ENCODE measurements at places on chromosomes 11 and 22. TPM values are rescaled to one million over a fixed set of nuclear protein-coding genes. Genes with fewer than 3 reads are reported as not detected.

GRCh38 chr11:93895106-93895862 is 44.9 kb upstream of the VSTM5 start:
- no peak for DNase-seq

DNA sequence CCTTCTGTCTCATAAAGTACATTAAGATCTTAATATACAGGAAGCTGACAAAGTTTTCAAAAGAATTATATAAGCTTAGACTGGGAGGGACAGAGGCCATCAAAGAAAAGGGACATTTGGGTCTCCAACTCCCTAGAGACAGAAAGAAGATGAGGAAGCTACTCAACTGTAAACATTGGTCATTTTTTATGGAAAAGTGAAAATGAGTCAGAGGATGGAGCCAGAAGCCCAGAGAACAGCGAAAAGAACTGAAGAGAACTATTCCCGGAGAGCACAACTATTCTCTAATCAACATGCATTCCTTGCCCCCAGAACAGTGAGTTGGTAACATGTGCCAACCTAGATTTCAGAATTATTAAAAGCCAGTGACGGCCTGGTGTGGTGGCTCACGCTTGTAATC is 779.3 kb downstream of the DLG2 start:
- DNase-seq, result no peak

- no peak for DNase-seq
These were observed 718.8 kb downstream of the CNTN5 start for GRCh38 chr11:99739464-99740089.

- DNase-seq, result no peak
These were observed 418.5 kb upstream of the SYN3 start for GRCh38 chr22:33476716-33477115.

GRCh38 chr11:26944866-26945664 is 48.8 kb upstream of the FIBIN start:
- DNase-seq, result no peak

GRCh38 chr22:39638958-39639357 is 68.4 kb downstream of the CACNA1I start:
- no peak for DNase-seq

GRCh38 chr22:24370401-24370800 is 57.0 kb upstream of the ADORA2A start:
- DNase-seq, result no peak

GRCh38 chr11:71543866-71544265 is 4.4 kb upstream of the KRTAP5-9 start:
- no peak for DNase-seq

GRCh38 chr11:74842967-74843366 is 94.3 kb downstream of the RNF169 start:
- DNase-seq, result no peak

- no peak for DNase-seq
These were observed 787.7 kb downstream of the NTM start for GRCh38 chr11:132158091-132158490.

CCDC188 gene
- total RNA-seq, result 2.6 TPM

CRYBA4 gene
- 1.1 TPM for total RNA-seq

SEC14L6 gene
- 0.57 TPM for total RNA-seq

LARGE1 gene
- total RNA-seq, result 81.6 TPM
